ENCODE measurements at places on chromosomes 3 and 15.

DNA sequence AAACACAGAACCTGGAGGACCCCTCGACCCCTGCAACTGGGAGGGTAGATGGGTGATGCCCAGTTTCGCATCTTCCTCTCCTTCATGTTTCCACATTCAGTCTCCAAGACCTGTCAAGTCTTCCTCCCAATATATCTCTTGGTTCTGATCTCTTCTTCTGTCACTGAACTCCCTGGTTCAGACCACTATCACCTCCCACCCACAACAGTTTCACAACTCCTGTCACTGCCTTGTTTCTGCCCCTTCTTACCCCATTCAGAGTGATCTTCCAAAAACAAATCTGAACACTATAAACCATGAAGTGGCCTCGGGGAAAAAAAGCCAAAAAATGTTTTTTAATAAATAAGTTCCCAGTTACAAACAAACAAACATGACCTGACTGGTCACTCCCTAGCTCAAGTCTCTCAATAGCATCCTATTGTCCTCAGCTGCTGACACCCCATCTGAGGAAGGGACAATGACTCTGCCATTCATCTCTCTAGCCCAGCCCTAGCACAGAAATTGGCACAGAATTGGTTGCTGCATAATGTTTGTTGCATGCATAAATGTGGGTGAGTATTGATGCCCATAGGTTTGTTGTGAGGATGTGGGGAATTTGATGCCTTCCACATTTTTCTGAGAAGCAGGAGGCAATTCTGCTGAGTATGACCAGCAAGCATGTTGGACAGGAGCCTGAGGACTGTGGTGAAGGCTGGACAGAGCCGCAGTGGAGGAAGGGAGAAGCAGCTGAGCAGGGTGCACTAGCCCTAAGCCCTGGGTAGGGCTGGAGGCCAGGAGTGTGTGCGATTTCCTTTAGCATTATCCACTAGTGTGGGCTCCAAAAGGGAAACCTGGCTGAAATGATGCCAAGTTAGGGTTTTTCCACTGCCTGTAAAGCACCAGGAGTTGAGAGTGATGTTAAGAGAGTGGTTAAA lies 12.2 kb upstream of the XYLB start:
- DNase-seq = no peak

DNA sequence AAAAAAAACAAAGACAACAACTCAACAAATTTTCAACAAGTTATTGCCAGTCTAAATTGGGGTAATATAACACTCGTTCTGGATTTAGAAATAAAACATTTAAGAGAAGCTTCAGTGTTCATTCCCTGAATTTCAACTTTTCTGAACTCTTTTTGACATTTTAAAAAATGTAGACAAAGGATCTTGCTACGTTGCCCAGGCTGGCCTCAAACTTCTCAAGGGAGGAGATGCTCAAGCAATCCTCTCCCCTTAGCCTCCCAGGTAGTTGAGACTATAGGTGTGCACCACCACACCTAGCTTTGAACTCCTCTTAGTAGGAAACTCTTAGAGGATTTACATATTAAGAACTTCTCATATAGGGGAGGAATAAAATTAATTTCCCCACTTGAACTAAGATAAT lies 91.9 kb downstream of the AKAP13 start:
- DNase-seq = no peak

GRCh38 chr15:52144656-52145178 lies 32.1 kb upstream of the BCL2L10 start:
- no peak for DNase-seq

DNA sequence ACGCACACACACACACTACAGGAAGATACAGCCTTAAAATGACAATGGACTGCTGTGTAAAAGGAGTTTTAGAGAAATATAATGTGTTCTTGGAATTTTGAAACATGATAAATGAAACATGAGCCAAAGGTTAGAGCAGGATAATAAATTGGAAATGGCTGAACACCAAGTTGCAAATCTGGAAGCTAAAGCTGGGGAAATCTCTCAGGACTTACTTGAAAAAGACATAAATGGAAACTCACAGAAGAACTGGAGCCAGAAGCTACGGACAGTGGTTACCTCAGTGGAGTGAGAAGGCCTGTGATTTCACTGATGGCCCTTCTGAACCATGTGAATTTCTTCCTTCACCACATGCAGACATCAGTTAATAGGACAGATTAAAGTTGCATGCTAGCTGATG lies 37.3 kb upstream of the ATP10A start:
- DNase-seq = no peak

- no peak for DNase-seq
Measured at GRCh38 chr3:71109241-71109976, 474.1 kb downstream of the FOXP1 start.

GRCh38 chr3:30924763-30925162 lies 30.3 kb upstream of the GADL1 start:
- DNase-seq = no peak

- DNase-seq = no peak
Measured at GRCh38 chr3:128472449-128473179, 5.9 kb upstream of the DNAJB8 start.

DNA sequence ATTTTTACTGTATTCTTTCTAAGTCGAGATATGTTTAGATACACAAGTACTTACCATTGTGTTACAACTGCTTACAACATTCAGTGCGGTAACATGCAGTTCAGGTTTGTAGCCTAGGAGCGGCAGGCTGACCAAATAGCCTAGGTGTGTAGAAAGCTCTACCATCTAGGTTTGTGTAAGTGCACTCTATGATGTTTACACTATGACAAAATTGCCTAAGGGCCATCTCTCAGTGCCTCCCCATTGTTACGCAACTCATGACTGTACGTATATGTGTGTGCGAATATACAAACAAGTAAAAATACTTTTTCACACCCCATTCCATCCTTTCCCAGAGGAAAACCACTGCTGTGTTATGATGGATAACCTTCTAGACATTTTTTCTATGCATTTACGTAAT lies 44.3 kb downstream of the PXYLP1 start:
- peak; percentile 21 for DNase-seq

- DNase-seq = peak; percentile 36
Measured at GRCh38 chr3:53709860-53710674, 136.2 kb downstream of the CHDH start.

- no peak for DNase-seq
Measured at GRCh38 chr3:33041909-33042308, 55.0 kb downstream of the GLB1 start.

DNA sequence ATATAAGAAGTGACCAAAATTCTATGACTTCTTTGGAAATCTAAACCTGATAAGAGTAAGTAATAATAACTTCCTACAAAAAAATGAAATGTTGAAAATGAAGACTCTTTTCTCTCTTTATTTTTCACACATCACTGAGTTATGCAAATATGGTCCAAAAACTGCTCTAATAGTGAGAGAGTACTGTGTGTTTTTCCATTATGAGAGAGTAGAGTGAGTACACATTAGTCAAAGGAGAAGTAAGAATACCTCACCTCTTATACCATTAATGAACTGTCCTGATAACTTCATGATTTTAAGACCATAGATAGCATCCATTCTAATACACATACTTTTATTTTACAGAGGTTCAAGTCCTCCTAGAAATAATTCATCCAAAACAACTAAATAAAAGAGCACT lies 1310.2 kb downstream of the SI start:
- DNase-seq = no peak

- DNase-seq = no peak
Measured at GRCh38 chr3:161142486-161142885, 37.3 kb upstream of the B3GALNT1 start.

DNA sequence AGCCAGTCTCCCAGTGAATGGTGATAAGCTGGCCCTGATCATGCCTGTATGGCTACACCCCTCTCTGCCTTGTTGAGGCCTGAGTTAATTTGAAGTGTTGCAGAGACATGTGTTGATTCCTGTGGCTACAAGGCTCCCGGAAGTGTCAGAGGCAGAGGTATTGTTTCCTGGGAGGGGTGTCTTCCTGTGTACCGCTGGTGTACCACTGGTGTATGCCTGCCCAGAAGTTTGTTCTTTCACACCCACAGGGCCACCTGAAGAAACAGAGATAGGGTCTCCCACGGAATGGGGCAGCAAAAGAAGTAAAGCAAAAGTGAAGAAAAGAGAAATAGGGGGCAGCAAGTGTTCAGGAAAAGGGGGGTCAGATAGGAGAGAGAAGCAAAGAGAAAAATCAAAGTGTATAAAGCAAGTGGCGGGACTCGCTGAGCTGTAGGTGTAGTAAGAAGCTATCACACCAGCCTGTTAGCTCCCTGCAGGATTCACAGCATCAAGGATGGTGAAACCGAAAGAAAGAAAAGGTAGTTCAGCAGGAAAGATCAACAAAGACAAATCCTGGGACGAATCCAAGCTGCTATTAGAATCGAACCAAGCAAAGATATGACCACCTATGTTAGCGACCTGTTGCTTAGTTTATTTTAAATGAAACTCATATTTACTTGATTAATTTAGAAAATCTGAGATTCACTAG lies 36.6 kb upstream of the CD47 start:
- DNase-seq = no peak

- no peak for DNase-seq
Measured at GRCh38 chr3:86788371-86788770, 202.6 kb downstream of the VGLL3 start.

DNA sequence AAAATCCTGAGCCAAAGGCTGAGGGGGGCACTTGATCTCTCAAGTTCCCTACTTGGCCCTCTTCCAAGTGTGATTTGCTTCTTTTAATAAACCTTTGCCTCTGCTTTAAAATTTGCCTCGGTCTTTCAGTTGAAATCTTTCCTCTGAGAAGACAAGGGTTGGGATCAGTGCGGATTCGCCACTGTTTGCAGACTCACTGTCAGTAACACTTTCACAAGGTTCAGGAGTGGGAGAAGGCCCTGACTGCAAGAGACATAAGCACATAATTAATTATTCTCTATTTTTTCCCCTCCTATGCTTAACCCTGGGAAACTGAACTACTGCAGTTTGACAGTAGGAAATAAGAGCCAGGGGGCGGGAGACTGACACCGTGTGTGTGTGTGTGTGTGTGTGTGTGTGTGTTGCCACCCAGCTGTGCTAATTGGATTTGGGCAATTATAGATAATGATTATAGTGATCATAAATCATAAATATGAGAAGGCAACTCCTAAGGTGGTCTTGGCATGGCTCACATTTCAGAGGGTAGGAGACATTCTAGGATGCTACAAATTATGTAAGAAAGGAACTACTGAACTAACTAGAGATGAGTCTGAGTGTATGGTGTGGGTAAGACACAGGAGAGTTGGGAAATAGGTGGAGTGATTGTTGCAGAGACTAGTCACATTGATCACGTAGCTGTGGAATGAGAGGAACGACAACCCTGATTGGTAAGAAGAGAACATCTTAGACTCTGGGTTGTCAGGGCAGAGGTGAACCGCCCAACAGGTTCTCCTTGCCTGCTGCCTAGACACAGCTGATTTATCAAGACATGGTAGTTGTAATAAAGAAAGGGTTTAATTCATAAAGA lies 5.5 kb upstream of the ZNF662 start:
- no peak for DNase-seq

GRCh38 chr3:181948286-181948685 lies 236.6 kb downstream of the SOX2 start:
- no peak for DNase-seq

DNA sequence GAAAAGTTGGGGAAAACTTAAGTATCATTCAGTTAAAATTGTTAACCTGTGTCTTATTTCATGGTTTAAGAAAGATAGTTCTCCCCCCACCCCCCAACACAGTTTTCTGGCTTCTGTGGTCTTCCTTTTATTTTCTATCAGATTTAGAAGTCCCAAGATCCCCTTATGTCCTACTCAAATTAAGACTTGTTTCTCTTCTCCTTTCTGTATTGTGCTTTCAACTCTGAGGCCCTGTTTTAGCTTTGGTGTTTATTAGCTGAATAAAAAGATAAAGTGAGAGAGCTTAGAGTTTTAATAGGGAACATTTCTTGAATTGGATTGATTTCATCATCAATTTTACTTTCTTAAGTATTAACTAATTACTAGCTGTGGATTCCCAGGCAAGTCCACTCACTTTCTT lies 62.6 kb downstream of the AKAP13 start:
- no peak for DNase-seq

Data from NCI-H748 treated with DMSO at 0.1 percent for 48 hours (cell line).